Right renal cortex interstitium (tissue), 3 donors: ENCODE measurements at places on chromosomes 6 and 20. TPM values are rescaled to one million over a fixed set of nuclear protein-coding genes. Genes with fewer than 3 reads are reported as not detected.

DNA sequence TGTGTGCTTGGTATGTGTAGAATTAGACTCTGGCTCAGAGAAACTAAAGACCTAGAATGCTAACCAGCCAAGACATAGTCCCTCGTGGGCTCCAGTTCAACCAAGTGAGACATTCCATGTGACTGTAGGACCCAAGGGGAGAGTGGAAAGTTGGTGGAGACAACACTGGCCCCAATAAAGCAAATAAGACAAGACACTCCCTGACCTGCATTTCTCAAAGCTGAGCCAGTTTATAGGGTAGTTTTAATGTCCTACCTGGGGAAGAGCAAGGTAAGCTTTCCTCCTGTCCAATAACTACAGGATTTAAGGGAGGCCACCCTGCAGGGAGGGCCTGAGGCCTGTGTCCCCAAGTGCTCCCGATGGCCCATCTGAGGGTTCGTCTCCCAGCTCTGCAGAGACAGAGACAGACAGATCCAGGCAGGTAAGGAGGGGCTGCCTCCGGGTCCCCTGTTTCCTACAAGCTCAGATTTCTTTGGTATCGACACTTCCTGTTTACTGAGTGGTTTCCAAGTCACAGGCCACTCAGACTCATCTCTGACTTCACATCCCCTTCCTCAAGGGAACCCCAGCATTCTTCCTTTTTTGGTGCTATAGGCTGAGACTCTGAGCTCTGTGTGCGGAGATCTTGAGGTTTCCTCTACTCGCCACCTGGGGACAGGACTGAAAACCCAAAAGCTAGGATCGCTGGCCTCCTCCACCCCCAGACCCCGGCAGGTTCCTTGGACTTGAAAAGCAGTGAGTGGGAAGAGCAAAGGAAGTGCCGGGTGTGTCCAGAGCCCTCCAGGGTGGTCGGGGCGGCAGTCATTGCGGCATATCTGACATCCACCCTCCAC, 92.4 kb downstream of the PRND start:
- no peak for DNase-seq

DNA sequence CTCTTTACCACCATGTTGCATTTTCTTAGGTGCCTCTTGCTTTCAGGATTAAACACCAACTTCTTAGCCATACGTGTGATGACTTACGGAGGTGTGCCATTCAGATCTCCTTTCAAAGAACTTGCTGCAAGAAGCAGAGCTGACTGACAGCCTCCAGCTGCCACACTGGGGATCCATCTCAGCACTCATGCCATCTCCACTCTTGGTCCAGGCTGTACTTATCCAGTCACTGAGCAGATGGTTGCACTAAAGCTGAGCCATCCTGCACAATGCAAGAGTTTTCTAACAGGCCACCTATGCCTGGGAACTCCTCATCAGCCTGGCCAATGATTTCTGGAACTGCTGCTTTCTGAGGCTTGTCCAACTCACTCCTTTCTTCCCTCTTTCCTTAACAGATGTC, 31.4 kb upstream of the KIF6 start:
- DNase-seq: no peak

The GNAS-AS1 gene
- polyA plus RNA-seq: 1.3 TPM

- DNase-seq: no peak
Observed at GRCh38 chr6:78749326-78749725, 118.0 kb upstream of the IRAK1BP1 start.

The PAX1 gene
- polyA plus RNA-seq: not detected

DNA sequence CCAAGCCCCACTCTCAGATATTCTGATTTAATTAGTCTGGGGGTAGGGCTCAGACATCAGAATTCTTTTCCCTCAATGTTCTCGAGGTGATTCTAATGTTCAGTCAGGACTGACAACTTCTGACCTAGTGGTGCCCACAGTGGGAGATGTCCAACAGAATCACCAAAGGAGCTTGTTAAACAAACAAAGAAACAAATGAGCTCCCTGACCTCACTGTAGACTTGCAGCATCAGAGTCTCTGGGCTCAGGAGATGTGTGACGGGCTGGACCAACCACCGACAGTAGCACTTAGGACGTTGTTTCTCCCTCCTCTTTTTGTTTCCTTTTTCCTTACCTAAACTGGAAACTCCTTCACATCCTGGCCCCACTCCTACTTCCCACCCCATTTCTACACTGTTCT, 49.3 kb downstream of the CLIC5 start:
- DNase-seq: no peak

GRCh38 chr20:57867181-57867803, 157.5 kb upstream of the PMEPA1 start:
- no peak for DNase-seq

The MAP7 gene
- 33.2 TPM for polyA plus RNA-seq

GRCh38 chr6:12110523-12111362, 98.6 kb downstream of the HIVEP1 start:
- no peak for DNase-seq

The NRSN1 gene
- polyA plus RNA-seq: 0.15 TPM

DNA sequence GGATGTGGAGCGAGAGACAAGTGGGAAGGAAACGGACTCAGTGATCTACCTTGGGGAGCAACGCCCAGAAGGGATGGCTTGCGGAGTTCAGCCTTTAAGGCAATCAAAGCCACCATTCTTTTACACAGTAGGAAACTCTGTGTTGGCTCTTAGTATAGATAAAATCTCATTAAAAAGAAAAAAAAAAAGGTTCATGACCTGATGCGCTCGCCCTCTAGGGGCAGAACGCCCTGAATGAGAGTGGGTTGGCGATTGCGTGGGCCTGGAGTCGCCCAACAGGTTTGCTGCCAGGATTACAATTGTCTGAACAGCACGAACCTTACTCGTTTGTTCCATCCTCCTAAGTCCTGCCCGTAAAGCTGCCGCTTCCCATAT, 1.2 kb downstream of the TPD52L1 start:
- DNase-seq: no peak

- no peak for DNase-seq
Observed at GRCh38 chr6:140462076-140462452, 1087.6 kb upstream of the CITED2 start.

DNA sequence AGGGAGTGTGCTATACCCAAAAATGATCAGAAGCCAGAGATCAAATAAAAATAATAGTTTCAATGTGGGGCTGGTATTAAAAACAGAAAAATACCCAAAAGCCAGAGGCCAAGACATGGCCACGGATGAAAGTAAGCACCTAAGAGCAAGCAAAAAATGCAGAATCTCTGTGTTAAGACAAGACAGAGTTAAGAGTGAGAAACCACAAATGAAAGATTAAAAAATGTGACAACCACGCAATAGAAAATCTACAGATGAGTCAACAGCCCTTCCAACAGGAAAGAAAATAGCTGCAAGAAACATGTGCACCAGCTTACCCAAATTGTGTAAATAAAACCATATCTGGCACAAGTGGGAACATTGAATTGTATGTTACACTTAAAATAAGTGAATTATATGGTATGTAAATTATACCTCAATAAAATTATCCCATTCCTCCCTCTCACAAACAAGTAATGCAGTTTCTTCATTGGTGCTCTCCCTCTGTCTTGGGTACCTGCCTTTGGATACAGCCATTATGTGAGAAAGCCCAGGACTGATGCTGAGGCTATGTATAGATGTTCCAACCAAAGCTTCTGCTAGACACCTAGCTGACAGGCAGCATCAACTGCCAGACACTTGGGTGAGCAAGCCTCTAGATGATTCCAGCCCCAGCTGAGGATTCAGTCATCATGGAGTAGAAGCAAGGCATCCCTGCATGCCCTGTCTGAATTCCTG, 55.3 kb upstream of the UFL1 start:
- no peak for DNase-seq

DNA sequence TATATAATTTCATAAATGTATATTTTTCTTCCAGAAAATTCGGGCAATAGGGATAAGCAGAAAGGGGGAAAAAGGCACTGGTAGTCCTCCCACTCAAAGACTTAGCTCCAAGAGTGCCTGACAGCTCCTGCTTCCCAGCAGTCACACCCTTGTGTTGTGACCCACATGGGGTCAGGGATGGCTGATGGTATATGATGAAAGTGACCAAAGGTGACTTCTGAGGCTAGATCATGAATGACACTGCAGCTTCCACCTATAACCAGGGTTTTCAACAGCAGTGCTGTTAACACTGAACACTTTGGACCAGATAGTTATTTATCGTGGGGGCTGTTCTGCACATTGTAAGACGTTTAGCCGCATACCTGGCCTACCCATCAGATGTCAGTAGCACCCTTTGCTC, 22.3 kb downstream of the FAM50B start:
- DNase-seq: no peak

DNA sequence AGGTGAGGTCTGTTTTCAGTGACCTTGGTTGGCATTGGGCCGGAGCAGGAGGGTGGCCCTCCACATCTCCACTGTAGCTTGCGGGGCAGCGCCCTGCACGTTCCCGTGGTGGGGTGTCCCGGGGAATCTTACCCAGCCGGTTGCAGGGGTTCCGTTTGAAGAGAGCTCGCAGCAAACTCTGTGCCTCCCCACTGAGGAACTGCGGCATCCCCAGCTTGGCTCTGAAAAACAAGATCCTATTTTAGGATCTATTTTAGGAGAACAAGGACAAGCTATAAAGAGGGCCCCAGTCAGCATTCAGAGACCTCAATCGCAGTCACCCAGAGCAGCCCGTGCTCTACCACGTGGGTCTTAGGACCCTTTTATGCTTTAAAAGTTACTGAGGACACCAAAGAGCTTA, 97.8 kb downstream of the RAMACL start:
- no peak for DNase-seq

DNA sequence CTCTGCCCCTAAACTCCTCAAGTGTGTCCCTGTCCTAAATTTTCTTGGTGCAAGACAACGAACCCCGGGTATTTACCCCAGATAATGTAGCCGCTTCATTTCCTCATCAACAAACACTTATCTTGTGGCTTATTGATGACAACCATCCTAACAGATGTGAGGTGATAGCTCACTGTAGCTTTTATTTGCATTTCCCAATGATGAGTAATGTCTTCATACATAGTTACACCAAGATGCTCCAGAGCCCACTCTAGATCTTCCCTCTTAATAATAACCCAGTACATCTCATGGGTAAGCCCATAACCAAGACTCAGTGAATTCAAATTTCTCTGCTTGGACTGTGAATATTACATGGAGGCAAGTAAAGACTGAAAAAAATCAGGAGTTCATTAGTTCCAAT, 48.2 kb upstream of the BEND6 start:
- no peak for DNase-seq

DNA sequence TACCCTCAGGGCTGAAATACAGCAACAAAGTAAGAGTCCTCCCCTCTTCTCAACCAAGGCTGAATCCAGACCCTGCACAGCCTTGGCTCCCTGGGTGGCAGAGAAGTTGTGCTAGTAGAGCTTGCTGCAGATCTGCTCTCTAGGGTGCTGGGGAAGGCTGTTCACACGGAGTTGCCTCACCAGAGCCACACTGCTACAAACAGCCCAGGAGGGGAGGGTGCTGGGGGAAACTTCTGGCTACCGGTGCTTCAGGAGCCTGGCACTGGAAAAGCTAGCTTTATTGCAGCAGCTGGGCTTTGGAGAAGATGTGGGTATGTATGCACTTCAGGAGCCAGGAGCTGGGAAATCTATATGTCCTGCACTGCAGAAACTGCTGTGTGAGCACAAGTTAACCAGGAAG, 37.6 kb upstream of the SUPT3H start:
- DNase-seq: no peak

- DNase-seq: no peak
Observed at GRCh38 chr6:120147071-120147871, 797.7 kb upstream of the MAN1A1 start.

GRCh38 chr6:48183178-48183577, 72.2 kb upstream of the PTCHD4 start:
- no peak for DNase-seq

The DDX43 gene
- polyA plus RNA-seq: 0.35 TPM

DNA sequence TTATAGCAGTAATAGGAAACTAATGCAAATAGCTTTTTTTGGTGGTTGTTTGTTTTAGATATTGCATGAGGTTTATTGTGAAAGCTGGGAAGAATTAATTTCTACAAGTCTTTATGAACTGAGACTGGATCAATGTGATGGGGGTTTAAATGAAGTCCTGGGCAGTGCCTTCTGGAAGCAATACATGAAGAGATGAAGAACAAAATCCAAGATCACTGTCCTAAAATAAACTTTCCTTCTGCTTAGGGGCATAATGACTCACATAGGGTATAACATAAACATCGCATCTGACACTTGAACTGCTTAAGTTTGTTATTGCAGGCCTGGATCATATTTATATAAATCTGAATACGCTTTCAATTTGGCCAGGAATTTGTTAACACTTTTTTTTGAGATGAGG, 20.9 kb upstream of the SHLD1 start:
- no peak for DNase-seq

DNA sequence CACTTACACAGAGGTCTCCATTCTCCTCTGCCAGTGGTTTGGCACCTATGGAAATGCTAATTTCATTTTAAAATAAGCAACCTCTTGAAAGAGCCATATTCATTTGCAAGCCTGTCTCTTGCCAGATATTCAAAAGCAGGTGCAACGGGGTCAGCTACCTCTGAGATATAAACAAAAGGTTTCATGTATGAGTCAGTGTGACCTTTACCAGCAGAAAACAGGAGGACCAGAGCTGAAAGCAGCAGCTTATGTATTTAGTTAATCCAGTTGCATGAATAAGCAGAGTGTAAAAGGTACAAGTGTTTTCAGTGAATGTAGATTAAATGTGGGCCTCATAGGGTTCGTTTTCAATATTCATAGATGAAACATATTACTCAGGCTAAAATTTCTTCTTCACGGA, 56.0 kb downstream of the TENT5A start:
- DNase-seq: no peak

- DNase-seq: no peak
Observed at GRCh38 chr6:148435386-148435785, 92.7 kb downstream of the SASH1 start.

The MCHR2 gene
- not detected for polyA plus RNA-seq

DNA sequence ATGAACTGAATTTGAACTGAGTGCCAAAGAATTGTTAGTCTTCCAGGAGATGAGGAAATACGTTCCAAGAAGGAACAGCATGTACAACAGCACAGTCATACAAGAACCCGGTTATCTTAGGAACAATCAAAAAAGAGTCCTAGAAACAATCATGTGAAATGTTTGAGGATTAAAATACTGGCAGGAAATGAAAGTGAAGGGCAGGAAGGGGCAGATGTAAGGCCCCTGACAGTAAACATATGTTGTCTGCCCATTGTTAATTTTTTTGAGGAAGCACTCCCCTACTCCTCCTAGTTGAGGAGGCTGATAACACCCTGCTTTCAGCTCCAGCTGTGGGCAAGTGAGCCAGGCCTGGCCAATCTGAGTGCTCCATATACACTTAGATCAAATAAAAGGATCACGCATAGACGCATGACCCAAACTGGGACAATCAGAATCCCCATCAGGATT, 220.9 kb downstream of the HACE1 start:
- DNase-seq: no peak
